CD4-positive, alpha-beta memory T cell (primary cell): ENCODE measurements at places on chromosomes 3 and 15.

DNA sequence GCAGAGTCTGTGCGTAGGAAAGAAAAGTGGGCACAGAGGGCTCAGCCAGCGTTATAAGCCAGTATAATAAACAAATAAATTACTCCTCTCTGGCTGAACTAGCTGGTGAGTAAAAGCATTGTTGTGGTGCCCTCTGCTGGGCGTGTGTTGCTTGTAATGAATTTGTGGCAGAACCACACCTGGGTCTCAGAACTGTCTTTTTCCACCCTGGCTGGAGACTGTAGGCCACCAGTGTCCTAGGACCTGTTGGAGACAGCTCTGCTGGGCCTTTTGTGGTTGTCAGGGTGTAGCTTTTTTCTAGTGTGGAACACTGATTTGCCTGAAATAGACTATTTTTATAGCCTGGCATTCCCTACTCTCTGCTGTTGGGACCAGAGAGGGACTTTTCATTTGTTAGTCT lies 130.5 kb upstream of the EIF1B start:
- no peaks in the 10 kb centered on the region for H3K36me3 ChIP-seq
- H3K4me1 ChIP-seq = no peaks in the 10 kb centered on the region
- peak; percentile 23 for DNase-seq

- no peaks in the 10 kb centered on the region for H3K36me3 ChIP-seq
- H3K27me3 ChIP-seq = no peaks in the 10 kb centered on the region
- DNase-seq = no peak
- no peak overlapping the region for H3K27ac ChIP-seq
Observed at GRCh38 chr3:79002465-79003372, 765.1 kb downstream of the ROBO1 start.

GRCh38 chr3:46867550-46867898 lies 4.3 kb upstream of the MYL3 start:
- no peaks in the 10 kb centered on the region for H3K4me1 ChIP-seq
- no peaks in the 10 kb centered on the region for H3K36me3 ChIP-seq
- no peak overlapping the region for H3K4me3 ChIP-seq
- no peak overlapping the region for H3K27ac ChIP-seq

DNA sequence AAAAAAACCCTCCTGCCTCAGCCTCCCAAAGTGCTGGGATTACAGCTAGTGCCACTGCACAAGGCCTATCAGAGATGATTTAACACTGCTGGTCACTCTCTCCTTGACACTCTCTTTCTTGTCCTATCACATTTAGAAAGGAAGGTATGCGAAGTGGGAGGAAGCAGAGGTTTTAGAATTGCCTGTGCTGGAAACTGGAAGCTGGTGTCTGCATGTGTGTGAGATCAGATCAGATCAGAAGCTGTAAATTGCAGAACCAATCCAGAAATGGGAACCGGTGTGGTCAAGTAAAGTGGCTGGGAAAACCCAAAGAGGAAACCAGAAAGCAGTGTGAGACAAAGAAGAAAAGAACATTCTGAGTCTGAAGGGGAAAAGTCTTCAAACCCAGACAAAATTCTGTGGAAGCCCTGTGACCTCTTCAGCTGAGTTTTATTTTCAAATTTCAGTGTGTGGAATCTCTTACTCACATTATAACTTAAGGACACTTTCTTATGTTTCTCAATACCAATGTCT lies 2.8 kb downstream of the EFHB start:
- no peaks in the 10 kb centered on the region for H3K27me3 ChIP-seq
- DNase-seq = no peak
- H3K4me3 ChIP-seq = no peak overlapping the region
- no peaks in the 10 kb centered on the region for H3K36me3 ChIP-seq
- no peak overlapping the region for H3K27ac ChIP-seq
